Adipocyte (in vitro differentiated cells): ENCODE measurements at places on chromosomes 2 and 18.

- DNase-seq = no peak
These were observed 127.9 kb upstream of the LGALSL start for GRCh38 chr2:64325852-64326577.

DNA sequence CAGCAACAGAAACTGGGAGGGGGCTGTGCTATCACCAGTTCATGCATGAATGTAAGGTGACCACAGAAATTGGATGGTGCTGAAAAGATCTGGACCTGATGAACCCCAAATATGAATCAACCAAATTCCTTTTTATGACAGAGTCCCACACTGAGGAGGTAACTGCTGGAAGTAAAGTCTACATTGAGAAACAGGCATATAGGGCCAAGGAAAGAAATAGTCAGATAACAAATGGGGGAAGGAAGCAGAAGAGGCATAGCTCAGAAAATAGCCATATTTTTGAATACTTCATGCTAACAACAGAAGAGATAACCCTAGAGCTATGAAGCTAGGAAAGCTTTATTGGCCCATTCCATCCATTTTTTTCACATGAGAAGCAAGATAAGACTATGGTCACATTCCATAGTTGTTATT is 25.8 kb downstream of the ZC3H6 start:
- peak; percentile 13 for DNase-seq

- DNase-seq = peak; percentile 63
These were observed 10.9 kb upstream of the DLX2 start for GRCh38 chr2:172113617-172114016.

GRCh38 chr2:40072442-40073232 is 293.6 kb upstream of the THUMPD2 start:
- DNase-seq = no peak

DNA sequence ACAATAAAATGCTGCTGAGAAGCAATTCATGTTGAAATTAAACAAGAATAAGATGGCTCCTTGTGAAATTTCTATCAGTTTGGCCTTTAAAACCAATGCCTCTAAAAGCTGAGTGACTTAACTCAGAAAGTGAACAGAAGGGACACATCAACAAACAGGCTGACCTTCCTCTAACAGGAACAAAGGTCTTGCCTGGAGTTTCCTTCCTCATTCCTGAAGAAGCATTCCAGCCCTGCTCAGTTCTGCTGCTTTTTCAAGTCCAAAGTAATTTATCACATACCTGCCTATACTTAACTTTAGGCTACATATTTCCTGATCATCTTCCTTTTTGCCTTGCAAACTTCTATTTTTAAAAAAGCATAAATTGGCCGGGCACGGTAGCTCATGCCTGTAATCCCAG is 14.1 kb downstream of the PTRHD1 start:
- no peak for DNase-seq

GRCh38 chr2:70124983-70125480 is 37.8 kb downstream of the PCBP1 start:
- peak; percentile 65 for DNase-seq

DNA sequence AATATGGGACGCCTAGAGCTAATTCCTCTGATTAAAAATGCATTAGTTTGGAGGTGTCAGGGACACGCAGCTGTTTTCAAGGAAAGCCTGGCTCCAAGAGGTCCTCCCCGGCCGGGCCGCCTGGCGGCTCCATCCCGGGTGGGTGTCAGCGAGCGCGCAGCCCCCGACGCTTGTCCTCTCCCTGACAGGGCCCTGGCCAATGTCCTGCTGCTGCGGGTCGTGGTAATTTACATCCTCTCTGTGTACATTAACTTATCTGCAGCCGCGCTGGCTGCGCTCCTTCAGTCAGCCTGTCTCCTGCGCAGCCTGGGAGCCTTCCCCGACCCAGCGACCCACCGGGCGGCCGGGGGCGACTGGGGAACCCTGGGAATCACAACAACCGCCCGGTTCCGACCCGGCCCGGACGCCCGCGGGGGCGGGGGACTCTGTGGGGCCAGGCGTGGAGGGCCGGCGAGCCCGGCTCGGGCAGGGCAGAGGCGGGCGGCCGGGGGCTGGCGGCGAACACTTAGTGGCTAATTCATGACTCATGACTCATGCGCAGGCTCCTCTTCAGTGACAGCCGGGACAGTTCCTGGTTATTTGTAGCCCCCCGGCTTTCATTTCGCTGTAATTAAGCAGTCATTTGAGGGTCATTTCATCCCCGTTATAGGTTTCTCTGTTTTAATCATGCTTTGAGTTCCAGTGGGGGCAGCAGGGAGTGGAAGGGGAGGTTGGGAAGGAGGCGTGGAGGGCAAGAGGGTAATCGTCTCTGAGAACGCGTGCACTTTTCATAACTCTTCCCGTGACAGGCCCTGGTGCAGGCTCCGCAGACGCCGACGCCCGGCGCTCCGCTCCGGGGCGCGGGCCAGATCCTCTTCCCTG is 141.9 kb upstream of the CTAGE1 start:
- peak; percentile 80 for DNase-seq

DNA sequence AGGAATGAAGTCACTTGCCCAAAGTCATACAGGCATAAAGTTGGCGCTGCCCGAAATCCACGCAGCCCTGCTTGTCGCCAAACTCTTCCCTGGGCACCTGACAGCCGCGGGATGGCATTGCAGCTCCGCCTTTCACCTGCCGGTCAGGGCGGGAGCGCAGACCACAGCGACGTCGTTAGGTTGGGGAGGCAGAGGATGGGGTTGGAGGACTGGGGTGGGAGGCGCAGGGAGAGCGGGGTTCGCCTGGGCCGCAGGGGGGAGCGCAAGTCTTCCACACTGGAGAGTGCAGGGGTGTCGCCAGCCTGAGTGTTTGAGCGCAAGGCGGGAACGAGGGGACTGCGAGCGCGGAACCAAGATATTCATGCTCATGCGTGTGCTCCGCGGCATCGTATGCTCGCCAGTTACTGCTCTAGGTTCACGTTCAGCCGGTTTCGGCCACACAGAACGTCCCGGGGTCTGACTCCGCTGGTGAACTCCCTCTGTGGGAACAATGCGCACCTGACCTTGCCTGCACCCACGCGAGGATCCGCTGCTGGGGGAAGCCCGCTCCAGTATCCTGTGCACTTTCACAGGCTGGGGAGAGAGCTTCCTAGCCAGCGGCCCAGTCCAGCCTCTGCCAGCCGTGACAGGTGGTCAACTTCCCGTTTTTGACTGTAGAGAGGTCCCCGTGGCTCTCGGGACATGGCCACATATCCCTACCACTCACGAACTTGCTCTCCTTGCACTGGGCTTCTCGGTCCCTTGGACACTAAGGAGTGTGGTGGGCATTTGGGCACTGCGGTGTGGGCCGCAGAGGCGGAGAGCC is 767 bp upstream of the NPPC start:
- DNase-seq = no peak

DNA sequence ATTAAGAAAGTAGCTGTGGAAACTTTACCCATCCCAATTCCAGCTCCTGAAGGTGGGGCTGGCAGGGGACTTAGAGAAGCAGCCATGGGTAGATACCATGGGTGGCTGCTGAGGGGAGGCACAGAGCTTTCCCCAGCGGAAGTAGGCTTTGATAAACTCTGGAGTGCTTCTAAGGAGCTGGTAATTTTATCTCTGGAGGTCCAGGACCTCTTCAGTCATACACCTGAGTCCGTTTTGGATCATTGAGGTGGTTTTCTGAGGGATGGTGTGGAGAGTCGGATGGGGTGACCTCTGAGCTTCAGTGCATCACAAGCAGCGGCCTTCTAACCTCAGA is 36.7 kb upstream of the BMP10 start:
- no peak for DNase-seq

GRCh38 chr2:241974851-241975592 is 105.5 kb downstream of the RTP5 start:
- DNase-seq = no peak

GRCh38 chr18:62876828-62877227 is 161.5 kb downstream of the PHLPP1 start:
- DNase-seq = no peak
